ENCODE measurements at places on chromosomes 7 and 10.

- DNase-seq, result no peak
Observed at GRCh38 chr10:96540240-96540639, 26.5 kb upstream of the TLL2 start.

GRCh38 chr7:73966941-73967831, 60.8 kb upstream of the ELN start:
- no peak for DNase-seq

- no peak for DNase-seq
Observed at GRCh38 chr10:58394471-58394870, 9.3 kb downstream of the TFAM start.

DNA sequence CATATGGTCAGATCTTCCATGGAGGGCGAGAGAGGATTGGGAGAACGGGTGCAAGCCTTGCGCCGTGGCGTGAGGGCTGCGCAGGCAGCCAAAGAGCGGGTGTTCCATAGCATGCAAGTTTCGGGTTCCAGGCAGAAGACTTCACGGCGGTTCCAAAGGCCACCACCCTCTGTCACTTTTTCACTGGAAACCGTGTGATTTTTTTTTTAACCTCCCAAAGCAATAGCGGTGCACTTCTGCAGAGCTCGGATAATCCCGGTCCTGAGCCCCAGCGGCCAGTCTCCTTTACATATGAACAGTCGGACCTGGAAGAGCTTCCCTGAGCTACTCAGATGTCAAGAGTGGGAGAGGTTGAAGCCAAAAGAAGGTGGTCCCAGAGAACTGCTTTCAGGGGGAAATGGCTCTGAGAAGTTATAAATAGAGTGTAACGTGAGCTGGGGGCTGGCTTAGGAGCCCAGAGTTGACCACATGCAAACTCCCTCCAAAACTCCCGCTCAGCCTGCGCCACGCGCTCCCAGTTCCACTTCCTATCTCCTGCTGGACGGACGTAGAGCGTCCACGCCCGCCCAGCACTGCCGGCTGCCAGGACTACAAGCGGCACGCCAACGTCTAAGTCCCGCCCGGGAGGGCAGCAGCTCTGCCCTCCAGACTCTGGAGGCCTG, at the start of gene MEOX2:
MEOX2 (minus strand) TSS at position 389 of the 662 bp plus-strand sequence; CDS start at position 108, 281 bp downstream.
- no peak for DNase-seq

DNA sequence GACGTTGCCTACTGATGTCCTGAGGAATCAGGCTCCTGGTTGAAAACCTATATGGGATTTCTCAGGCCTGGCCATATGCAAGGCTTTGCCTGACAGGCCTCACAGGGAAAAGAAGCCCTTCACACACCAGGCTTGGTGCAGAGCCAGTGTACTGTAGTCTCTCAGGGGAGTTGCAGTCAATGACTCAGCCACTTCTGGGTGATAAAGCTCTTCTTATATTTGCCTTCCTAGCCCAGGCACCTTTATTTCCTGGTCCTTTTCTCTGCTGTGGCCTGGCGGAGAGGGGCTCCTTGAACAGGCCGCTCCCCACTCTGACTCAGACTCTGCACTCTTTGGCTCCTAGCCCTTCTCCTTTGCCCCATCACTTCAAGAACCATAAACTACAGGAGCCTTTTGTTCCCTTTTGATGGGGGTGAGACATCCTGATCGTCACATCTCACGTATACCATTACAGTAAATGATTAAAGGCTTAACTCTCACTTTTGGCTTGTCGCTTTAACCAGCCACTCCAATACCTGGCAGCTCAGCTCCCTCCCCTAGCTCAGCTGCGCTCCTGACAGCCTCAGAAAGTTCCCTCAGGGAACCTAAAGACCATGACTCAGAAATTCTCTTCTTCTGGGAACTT, 33.5 kb downstream of the DPY19L1 start:
- DNase-seq, result no peak

DNA sequence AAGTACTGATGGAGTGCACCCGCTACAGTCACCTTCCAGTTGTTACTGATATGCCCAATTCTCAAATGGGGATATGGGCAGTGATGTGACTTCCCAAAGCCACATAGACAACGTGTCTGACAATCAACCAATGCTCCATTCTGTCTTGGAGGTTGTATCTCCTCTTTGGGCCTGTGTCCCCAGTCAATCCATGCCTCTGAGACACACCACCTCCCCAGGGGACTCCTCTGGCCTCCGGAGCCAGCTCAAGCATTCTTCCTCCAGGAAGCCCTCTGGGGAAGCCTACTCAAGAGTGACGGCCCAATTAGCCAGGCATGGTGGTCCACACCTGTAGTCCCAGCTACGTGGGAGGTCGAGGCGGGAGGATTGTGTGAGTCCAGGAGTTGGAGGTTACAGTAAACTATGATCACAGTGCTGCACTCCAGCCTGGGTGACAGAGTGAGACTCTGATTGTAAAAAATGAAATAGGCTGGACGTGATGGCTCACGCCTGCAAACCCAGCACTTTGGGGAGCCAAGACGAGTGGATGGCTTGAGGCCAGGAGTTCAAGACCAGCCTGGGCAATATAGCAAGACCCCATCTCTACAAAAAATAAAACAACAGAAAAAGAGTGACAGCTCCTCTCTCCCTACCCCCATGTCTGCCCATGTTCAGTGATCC, 99.5 kb upstream of the TNRC18 start:
- DNase-seq, result no peak

DNA sequence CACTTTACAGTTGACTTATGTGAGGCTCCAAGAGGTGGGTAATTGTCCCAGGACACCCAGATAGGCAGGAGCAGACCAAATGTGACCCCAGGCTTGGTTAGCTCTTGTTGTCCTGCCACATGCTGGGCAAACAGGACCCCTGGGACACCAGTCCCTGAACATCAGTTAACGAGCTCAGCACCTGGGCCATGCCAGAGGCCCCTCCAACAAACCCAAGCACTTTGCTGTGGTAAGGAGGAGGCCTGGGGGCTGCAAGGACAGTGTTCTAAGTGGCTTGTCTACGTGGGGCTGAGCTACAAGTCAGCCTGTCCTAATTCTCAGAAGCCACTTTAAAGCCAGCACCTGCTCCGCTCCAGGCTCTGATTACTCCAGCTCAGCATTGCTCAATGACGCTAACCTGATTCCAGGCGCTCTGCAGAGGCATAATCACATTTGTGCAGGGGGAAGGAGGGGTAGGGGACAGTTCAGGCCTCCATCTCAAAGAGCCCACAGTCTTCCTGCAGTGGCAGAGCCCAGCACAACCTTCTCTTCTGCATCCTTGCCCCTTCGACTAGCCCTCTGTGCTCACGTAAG, 57.2 kb downstream of the DDC start:
- DNase-seq, result no peak
